ENCODE measurements at places on chromosomes 6 and 20.

GRCh38 chr6:148955441-148955840, 208.6 kb downstream of the UST start:
- DNase-seq, result no peak

DNA sequence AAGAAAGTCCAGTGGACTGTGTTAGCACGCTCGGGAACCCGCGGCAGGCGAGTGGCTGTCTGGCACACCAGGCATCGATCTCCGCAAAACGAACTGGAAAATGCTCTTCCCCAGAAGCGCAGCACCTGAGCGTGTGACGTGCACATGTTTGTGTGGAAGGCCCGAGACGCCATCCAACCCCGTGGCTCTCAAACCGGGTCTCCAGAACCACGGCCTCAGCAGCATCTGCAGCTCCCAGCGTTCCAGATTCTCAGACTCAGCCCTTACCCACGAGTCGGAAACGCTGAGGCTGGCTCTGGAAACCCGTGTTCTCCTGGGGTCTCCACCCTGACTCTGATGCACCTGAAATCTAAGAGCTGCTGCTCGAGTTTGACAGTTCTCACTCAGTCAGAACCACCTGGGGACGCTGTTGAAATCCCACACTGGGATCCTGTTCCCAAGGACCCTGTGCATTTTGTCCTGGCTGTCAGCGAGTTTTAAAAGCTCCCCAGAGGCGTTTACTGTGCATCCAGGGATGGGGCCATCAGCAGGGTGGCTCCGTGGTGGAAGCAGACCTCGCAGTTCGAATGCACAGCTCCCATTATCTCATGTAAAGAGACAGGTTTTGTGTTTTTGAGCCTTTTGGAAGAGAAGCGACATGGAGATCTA, 69.0 kb downstream of the DLL1 start:
- no peak for DNase-seq

- no peak for DNase-seq
These were observed 44.6 kb upstream of the PXDC1 start for GRCh38 chr6:3795836-3796718.

DNA sequence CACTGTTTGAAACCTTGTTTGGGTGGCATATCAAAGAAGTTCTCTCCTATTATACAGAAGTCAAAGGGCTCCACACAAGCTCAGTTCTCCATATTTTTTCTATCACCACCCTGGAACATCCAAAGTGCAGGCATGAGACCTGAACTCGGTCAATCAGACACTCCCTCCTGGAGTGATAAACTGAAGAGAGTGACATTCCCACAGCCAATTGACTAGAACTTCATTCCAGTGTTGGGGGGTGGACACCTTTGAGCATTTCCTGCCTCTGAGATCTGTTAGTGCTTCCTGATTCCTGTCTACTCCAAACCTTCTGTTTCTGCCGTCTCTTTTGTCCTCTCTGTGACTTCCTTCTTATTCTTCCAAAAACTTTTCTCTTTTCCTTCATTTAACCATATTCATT, 220.7 kb upstream of the NOX3 start:
- no peak for DNase-seq

- DNase-seq, result no peak
These were observed 286.3 kb downstream of the BTBD9 start for GRCh38 chr6:38353310-38354036.

DNA sequence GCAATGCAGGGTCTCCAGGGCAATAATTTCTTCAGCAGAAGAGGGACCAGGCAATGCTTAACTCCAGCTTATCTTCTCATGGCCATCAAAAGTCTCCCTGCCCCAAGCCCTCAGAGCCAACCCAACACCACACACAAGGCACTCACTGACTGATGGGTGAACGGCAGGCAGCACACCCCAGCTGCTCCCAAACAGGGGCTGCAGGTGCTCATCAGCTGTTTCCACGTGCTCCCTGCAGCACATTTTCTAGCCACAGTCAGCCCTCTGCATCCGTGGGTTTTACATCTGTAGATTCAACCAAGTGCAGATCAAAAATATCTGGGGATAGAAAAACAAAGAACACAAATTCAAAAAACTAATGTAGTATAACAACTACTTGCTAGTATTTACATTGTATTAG, 4.0 kb upstream of the GABRR1 start:
- DNase-seq, result no peak

GRCh38 chr20:51404297-51405060, 138.0 kb downstream of the NFATC2 start:
- DNase-seq, result peak; percentile 71

DNA sequence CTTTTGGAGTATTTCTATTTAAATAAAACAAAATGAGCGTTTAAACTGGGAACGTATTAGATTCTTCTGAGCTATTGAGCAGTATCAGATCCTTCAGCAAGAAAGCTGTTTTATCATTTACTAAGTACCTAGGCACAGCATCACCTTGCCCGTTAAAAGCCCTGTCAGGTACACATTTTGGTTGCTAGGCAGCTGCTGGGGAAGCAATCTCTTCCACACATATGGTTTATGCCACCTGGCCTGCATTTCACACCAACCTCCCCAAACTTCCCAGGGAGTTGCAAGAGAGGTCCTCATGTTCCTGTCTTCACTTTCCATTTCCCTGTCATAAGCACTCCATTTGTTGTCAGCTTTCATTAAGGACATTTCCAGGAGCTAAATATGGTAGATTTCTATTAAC, 400.1 kb downstream of the PLCB1 start:
- no peak for DNase-seq

DNA sequence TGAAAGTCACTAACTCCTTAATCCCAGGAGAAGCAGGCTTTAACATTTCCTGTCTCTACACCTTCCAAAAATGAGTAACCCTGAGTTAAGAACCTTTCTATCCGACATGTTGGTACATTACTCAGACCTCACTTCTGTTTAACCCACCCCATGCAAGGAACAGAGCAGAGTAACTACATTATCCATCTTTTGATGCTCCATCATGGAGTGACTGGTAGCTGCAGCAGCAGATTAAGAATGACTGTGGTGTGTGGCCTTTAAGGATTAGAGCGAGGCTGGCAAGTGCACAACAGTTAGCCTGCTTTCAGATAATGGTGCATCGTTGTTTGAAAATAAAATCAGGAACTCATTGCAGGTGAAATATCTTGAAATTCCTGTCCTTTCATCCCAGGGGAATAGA, 2.0 kb downstream of the TRAF3IP2 start:
- no peak for DNase-seq

DNA sequence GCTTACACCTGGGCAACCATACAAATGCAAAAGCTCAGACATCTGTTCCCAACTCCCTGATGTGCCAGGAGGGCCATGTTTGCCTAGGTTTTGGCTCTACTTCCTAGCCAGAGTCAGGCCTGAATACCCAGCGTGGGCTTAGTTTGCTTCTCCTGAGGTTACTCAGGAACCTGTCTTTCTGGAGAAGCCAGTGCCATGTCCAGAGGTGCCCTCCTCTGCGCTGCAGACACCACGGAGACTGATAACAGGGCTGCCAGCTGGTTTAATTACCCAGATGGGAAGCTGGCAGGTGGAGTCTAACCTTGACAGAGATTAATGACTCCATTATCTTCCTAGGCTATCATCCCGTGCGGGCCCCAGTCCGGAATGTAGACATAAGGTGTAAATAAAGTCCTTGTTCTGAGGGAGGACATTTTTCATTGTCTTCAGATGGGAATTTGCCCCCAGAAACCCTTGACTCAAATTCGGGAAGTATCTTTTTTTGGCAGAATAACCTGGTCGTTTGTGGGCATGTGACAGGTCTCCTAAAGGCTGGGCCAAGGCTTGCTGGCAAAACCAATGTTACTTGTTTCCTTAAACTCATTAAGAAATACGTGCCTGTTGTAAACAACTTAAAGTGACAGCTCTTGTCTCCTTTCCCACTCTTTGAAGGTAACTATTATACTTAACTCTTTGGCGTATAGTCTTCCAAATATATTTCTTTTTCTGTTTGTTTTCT, 29.2 kb upstream of the ZNFX1 start:
- no peak for DNase-seq

GRCh38 chr6:41958022-41958856, 16.6 kb upstream of the CCND3 start:
- DNase-seq, result no peak

DNA sequence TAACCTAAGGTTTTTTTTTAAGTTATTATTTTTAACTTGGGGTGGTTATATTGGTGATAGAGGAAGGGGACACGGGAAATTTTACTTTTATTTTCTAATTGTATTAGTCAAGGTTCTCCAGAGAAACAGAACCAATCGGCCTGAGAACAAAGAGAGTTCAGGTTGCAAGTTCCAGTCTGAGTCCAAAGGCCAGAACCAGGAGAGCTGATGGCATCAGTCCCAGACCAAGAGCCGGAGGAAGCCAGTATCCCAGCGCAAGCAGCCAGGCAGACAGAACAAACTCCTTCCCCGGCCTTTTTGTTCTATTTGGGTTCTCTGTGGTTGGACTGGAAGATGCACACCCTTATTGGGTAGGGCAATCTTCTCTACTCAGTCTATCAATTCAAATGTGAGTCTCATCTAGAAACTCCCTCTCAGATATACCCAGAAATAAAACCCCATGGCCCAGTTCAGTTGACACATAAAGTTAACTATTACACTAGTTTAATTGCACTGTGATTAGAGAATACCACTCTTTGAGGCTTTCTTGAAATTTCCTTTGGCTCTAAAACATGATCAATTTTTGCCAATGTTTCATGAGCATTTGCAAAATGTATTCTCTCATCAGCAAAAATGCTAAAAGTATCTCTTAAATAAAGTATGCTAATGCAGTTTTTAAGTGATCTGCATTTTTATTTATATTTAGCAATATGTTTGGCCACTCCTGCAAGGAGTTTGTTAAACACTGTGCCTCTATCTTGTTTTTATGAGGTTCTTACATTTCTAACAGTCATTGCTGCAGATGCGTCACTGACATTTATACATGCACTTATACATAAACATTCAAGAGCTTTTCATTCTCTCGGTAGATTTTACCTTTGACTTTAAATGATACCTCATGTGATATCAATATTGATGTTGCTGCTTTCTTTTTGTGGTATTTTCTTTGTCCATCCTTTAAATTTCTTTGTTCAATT, 103.2 kb upstream of the SSTR4 start:
- DNase-seq, result no peak

DNA sequence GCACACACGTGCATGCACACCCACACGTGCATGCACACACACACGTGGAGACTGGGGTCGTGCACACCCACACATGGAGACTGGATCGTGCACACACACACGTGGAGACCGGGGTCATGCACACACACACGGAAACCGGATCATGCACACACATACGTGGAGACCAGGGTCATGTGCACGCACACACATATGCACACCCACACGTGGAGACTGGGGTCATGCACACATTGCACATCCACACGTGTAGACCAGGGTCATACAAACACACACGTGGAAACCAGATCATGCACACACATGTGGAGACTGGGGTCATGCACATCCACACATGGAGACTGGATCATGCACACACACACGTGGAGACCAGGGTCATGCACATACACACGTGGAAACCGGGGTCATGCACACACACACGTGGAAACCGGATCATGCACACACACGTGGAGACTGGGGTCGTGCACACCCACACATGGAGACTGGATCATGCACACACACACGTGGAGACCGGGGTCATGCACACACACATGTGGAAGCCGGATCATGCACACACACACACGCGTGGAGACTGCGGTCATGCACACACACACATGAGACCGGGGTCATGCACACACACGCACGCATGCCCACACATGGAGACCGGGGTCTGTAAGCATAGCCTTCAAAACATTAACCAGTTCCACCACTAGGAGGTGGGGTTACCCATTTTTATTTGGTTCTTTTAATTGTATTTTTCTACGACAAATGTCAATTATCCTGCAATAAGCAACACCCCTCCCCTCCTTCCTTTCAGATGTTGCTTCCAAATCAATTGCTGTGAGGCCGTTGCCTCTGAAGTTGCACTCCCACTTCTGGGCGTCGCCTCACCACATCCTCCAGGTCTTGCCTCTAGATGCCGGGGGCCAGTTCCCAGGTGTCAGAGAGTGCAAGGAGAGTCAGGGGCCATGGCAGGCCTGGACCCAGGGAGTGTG, 95.8 kb downstream of the TMEM242 start:
- DNase-seq, result no peak

GRCh38 chr6:169968541-169969270, 217.3 kb downstream of the ERMARD start:
- no peak for DNase-seq

DNA sequence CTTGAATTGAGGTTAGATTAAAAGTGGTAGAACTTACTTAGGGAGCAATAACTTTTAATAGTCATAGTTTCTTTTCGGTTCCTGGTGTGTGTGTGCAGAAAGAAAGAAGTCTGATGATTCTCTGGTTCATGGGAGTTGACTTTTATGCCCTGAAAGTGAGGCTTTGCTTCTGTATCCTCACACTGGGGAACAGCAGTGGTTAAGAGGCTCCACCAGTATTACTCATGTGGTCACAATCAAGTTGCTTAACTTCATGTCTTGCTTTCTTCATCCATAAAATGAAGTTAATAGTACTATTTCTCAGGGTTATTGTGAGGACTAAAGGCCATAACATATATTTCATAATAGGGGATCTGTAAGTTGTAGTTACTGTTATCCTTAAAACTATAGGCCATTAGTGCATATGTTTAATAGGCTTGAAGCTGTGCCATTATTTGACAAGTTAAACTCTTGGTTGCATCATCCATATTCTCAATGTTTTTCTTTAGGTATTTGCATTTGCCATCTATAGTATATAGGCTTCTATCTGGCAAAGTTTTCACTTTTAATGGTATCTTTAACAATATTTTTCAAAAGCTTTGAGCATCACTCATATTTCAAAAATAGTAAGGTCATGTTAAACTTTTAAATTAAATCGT, 262.4 kb downstream of the PLCB1 start:
- DNase-seq, result no peak

GRCh38 chr6:155377061-155377460, 62.8 kb upstream of the TFB1M start:
- DNase-seq, result no peak

Measured in stimulated activated CD8-positive, alpha-beta memory T cell treated with anti-CD3 and anti-CD28 coated beads, Interleukin-12 subunit alpha, Interleukin-12 subunit beta, amount 100 ng/mL, for 4 hours (primary cell).